ENCODE measurements at places on chromosomes 3 and 15. TPM values are rescaled to one million over a fixed set of nuclear protein-coding genes. Genes with fewer than 3 reads are reported as not detected.

SYNPR gene
- not detected for polyA plus RNA-seq

RHOV gene
- polyA plus RNA-seq: 8.1 TPM

KBTBD12 gene
- 0.68 TPM for polyA plus RNA-seq

EXD1 gene
- not detected for polyA plus RNA-seq

IL12A gene
- polyA plus RNA-seq: 2.2 TPM
